Type B pancreatic cell (in vitro differentiated cells): ENCODE measurements at places on chromosomes 12 and 14. TPM values are rescaled to one million over a fixed set of nuclear protein-coding genes. Genes with fewer than 3 reads are reported as not detected.

PPP4R4 gene
- total RNA-seq, result 1.3 and 1.9 TPM in 2 replicates

FBXO34 gene
- 25.2 and 37.2 TPM in 2 replicates for total RNA-seq

OTUB2 gene
- 2.6 and 3.0 TPM in 2 replicates for total RNA-seq

APOLD1 gene
- total RNA-seq, result 2.9 and 5.6 TPM in 2 replicates

GRCh38 chr12:117298648-117299225, 62.7 kb downstream of the NOS1 start:
- DNase-seq, result no peak
- no peak overlapping the region for H3K4me3 ChIP-seq
- no peak overlapping the region for H3K27ac ChIP-seq

DNA sequence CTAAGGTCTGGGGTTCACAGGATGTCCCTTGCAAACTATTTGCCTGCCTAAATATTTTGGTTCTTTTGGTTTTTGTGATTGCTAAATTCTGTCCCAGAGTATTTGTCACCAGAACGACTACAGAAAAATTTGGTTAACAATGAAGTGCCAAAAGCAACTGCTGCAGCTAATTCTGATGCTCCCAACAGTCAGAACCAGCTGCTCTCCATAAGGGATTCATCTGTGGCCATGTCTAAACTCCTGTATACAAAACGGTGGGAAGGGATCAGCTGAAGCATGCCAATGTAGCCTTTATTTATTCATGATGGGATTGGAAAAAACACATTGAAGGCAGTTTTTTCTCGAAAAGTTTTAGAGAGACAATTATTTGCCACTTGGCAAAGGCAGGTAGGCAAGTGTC, 29.3 kb upstream of the PELI2 start:
- H3K27me3 ChIP-seq, result peaks cover 10% of the 10 kb centered on the region
- DNase-seq, result no peak
- peaks cover 15% of the 10 kb centered on the region for H3K4me1 ChIP-seq
- no peak overlapping the region for H3K27ac ChIP-seq
- no peak overlapping the region for H3K4me3 ChIP-seq
- H3K36me3 ChIP-seq, result no peaks in the 10 kb centered on the region

DNA sequence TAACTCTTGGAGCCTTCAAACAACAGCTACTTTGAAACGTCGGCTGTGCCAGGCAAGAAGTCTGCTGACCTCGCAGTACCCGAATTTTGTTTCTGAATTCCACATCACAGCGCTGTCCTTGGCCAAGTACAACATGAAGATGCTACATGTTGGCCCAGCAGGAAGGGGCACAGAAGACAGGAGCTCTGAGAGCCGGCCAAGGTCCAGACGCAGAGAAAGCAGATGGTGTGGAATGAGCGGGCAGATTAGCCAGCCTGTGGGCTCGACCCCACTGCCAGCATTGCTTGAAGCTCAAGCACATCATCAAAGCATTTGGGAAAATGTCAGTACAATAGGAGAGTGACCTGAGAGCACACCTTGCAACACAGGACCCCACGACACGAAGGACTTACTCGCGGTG, 64.5 kb downstream of the FZD10 start:
- no peak for DNase-seq
- H3K4me1 ChIP-seq, result peaks cover 4% of the 10 kb centered on the region
- H3K4me3 ChIP-seq, result no peak overlapping the region
- H3K36me3 ChIP-seq, result peaks cover 7% of the 10 kb centered on the region

DNA sequence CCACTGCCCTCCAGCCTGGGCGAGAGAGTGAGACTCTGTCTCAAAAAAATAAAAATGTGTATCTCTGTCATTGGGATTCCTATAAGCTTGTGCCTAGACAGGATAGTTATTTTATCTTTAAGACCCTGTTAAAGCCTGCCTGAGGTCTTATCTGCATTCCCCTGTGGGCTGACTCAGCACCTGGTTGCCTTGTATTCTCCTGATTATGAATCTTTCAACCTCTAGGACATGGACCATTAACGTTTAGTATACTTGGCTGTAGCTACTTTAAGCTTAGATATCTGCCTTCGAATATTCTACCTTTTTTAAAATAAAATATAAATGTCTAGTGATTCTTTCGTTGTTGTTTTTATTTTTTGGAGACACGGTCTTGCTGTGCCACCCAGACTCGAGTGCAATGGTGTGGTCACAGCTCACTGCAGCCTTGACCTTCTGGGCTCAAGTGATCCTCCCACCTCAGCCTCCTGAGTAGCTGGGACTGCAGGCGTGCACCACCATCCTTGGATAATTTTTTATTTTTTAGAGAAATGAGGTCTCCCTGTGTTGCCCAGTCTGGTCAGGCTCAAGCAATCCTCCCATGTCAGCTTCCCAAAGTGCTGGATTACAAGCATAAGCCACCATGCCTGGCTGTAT, 41.3 kb downstream of the RESF1 start:
- DNase-seq, result no peak
- peaks cover 25% of the 10 kb centered on the region for H3K36me3 ChIP-seq
- no peaks in the 10 kb centered on the region for H3K4me1 ChIP-seq
- no peaks in the 10 kb centered on the region for H3K27me3 ChIP-seq
- no peak overlapping the region for H3K4me3 ChIP-seq

- H3K4me3 ChIP-seq, result no peak overlapping the region
- H3K27me3 ChIP-seq, result peaks cover 51% of the 10 kb centered on the region
- no peak for DNase-seq
- no peaks in the 10 kb centered on the region for H3K36me3 ChIP-seq
These were observed 154.9 kb downstream of the ASCL4 start for GRCh38 chr12:107929436-107929835.

DNA sequence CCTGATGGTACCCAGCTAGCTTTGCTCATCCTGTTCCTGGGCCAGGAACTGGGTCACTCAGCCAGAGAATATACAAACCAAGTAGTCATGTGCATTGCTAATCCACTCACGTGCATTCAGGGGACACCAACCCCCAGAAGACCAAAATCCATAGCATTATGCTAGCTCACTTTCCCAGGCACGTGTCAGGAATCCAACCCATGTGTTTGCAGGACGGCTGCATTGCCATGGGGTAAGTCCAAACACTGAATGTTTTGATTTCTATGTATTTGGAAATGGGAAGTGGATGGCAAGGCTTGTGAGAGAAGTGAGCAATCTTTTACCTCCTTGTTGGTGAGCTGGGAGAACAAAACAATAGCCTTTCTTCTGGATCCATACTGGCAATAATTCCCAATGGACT, 87.1 kb upstream of the FOXN3 start:
- H3K27me3 ChIP-seq, result no peaks in the 10 kb centered on the region
- no peak overlapping the region for H3K27ac ChIP-seq
- peak; percentile 25 for DNase-seq
- H3K4me3 ChIP-seq, result no peak overlapping the region

DNA sequence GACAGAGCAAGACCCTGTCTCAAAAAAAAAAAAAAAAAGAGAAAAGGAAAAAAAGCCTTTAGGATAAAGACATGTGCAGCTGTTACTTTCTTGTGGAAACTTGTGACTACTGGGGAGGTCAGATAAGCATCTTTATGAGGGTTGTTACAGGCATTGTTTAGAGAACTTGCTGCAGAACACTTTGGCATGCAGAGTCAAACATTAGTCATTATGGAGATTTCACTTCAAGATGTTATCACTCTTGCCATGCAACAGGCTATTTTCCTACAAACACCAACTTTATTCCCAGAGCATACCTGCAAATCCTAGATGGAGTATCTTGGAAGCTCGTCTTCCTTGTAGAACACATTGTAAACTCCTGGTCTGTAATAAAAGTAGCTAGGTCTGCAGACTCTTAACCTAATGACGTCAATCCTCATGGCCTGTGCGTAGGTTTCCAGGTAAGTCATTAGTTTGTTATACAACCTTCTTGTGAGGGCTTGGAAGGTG, 36.3 kb upstream of the WDR89 start:
- H3K4me3 ChIP-seq, result no peak overlapping the region
- no peaks in the 10 kb centered on the region for H3K27me3 ChIP-seq
- no peak for DNase-seq
- H3K27ac ChIP-seq, result peak overlapping the region; percentile 48
- peaks cover 1% of the 10 kb centered on the region for H3K4me1 ChIP-seq

DNA sequence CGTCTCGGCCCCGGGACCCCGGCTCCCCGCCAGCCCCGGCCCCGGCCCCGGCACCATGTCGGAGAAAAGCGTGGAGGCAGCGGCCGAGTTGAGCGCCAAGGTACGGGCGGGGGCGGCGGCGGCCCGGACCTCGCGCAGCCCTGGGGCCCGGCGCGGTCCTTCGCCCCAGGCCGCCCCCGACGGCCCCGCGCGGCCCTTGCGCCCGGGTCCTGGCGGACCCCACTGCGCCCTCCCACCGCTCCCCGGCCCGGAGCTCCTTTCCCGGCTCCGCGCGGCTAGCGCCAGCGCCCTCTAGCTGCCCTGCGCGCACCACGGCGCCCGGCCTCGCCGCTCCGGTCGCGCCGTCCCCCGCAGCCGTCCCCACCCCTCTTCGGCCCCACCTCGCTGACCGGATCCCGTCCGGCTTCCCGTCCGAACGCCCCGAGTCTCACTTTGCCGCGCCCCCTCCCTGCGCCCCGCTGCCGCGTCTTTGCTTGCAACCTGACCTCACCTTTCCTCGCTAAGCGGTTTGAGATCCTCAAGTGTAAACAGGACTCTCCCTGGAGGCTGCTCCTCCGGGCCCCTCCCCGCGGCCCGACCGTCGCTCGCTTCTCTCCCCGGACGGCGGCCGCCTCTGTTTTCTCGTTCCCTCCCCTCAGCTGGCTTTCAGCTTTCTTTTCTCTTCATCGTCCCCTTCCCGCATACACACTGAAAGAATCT, 637 bp downstream of the PTMS start:
- peak overlapping the region; percentile 96 for H3K27ac ChIP-seq
- peak; percentile 84 for DNase-seq
- H3K4me1 ChIP-seq, result peaks cover 42% of the 10 kb centered on the region
- H3K4me3 ChIP-seq, result peak overlapping the region; percentile 97
- H3K27me3 ChIP-seq, result peaks cover 30% of the 10 kb centered on the region
- peaks cover 9% of the 10 kb centered on the region for H3K36me3 ChIP-seq
